ENCODE measurements at places on chromosomes 3 and 15.

DNA sequence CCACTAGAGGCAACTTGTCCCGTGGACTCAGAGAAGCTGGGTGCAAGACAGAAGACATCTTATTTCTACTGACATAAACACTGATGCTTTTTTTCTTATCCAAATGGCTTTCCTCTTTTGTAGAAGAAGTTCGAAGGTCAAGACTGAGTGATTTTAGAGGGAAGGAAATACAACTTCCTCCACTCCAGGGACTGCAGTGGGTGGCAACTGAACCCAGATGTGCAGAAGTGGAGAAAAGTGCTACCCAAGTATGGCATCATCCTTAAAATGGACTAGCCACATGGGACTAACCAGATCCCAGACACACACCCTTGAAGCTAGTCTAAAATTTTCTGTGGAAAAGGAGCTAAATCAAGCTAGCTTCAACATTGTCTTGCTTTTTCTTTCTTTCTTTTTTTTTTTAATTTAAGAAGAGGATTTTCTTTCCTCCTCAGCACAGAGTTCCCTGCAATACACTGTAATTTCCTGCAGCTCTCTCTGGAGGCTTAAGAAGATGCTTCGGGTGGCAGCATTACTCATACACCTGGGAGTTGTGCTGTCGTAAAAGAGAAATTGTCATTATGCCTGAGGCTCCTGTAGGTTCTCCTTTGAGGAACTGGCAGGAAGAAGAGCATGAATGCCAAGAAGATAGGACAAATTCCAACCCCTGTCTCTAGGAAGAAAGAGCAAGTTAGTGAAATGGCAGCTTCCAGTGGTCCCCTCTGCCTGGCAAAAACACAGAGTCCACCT is 3.8 kb upstream of the FRMD4B start:
- no peak for DNase-seq

DNA sequence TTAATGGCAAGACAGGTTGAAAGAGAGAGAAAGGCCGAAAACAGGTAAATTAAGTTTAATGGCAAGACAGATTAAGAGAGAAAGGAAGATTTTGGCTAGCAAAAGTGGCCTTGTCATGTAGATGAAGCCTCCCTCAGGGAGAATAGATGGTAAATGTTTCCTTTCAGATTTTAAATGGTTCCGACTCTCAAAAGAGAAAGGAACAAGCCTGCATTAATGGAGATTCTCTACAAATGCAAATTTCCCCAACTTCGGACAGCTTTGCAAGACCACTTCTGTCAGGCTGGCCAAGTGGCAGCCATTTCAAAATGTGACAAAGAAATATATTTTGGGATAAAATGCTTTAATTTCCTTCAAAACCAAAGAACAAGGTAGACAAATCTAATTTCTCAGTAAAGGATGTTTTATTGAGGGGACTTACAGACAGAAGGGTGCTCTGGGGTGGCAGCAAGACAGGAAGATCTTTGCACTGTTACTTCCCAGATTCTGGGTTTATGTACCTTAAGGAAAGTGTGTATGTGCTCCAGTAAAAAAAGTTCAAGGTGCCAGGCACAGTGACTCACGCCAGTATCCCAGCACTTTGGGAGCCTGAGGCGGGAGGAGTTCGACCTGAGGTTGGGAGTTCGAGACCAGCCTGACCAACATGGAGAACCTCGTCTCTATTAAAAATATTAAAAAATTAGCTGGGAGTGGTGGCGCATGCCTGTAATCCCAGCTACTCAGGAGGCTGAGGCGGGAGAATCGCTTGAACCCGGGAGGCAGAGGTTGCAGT is 626.3 kb upstream of the NAALADL2 start:
- no peak for DNase-seq

GRCh38 chr3:154786724-154787123 is 293.4 kb upstream of the MME start:
- no peak for DNase-seq

DNA sequence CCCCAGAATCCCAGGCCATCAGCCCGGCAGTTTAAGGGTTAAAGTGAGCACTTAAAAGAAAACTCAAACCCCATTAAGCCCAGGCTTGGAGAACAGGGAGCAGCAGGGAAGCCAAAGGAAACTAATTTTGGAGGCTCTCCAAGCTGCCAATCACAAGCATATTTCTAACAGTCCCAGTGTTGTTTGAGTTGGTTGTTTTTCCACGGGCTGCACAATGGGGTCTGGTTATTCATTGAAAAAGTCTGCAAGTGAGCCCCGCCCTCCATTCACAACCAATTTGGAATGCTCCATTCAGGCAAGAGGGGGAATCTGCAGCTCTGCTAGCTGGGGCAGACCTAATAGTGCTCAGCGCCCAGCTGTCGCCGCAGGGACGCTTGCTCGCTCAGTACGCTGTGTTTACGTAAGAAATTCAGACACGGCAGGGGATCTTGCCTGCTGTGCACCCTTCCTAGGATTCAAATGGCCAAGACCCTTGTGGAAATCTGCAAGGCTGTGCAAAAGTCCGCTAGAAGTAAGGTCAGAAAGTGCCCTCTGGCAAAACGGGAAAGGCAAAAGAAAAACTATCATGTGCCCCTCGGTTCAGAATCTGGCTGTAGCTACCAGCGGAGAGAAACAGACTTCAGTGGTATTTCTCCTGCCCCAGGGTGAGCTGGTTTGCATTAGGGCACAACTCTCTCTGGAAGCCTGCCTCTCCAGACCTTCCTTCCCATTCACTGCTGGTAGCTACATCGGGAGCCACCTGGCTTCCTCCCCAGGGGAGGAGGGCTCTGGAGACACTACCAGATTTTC is 11.0 kb downstream of the ETV5 start:
- no peak for DNase-seq

DNA sequence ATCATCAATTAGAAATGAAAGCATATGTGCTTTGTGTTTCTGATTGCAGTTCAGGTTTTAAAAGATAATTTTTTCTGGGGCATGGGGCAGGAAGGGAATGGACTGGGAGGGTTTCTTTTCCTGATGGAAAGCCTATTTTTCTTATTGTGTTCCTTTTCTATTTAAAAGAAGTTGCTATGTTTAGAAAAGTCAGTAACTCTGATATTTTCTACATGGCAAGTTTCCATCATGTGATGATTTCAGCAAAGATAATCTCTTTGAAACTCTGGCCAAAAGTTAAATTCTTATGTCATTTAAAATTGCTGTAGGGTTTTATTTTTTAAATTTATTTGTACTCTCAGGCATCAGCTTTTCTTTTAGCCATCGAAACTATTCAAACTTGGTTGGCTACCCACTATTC is 601.2 kb downstream of the FOXP1 start:
- DNase-seq, result no peak
